ENCODE measurements at places on chromosomes 6 and 20.

- no peak for DNase-seq
Measured at GRCh38 chr20:6612606-6612923, 154.9 kb upstream of the BMP2 start.

DNA sequence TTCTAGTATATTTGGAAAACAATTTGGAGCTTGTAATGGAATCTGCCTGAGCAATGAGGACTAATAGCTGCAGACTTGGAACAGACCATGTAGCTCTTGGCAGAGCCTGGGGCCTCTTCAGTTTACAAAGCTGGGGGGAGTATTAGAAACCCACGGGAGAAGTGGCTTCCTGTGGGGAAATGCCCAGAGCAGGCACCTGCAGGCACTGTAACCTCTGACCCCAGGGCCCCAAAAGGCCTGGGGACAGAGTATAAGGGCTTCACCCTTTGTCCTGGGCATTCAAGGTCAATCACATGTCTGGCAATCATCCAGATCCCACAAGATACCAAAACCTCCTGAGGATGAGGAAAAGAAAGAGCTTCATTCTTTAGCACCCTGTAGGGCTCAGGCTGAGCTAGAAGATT, 19.4 kb downstream of the PKIG start:
- DNase-seq, result no peak

- peak; percentile 33 for DNase-seq
Measured at GRCh38 chr6:34145161-34146020, 496 bp downstream of the GRM4 start.

- no peak for DNase-seq
Measured at GRCh38 chr20:49490689-49491088, 8.2 kb upstream of the KCNB1 start.

DNA sequence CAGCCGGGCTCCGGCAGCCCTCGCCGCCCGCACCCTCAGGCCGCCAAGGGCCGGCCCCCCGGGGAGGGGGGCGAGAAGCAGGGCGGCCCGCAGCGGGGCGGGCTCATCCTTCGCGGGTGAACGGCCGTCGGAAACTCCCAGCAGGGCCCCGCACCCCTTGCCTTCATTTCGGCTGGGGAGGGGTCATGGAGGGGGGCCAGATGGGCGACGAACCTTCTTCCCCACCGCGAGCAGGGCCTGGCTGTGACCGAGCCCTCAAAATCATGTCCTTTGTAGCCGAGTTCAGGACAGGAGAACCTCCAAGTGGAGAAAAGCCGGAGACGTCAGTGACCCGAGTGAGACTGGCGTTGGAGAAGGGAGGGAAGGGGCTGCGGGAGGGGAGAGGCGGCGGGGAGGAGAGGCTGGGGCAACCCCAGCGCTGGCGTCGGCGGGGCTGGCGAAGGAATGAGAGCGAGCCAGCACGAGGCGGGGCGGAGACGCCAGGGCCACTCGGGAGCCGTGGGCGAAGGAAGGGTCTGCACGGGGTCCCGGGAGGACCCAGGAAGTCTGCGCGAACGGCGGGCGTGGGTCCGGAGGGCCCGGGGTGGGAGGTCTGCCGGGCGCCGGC, 571 bp upstream of the FOXC1 start:
- no peak for DNase-seq

DNA sequence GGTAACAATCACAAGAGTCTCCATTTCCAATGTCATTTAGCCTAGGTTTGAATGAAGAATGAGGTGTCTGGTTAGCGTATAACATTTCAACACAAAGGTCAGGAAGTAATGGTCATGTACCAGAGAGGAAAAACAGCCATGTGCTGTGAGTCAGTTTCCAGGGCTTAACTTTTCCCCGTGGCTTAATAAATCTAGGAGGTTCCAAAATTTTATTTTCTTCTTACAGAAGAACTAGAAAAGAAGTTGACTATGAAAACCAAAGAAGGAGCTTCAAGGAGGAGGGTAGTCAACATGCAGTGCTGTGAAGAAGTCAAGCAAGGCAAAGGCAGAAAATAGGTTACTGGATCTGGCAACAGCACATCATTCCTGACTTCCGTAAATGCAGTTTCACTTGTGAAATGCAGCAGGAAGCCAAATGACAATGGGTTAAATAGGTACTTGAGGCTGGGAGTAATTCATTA, 8.4 kb upstream of the GABRR2 start:
- DNase-seq, result no peak

DNA sequence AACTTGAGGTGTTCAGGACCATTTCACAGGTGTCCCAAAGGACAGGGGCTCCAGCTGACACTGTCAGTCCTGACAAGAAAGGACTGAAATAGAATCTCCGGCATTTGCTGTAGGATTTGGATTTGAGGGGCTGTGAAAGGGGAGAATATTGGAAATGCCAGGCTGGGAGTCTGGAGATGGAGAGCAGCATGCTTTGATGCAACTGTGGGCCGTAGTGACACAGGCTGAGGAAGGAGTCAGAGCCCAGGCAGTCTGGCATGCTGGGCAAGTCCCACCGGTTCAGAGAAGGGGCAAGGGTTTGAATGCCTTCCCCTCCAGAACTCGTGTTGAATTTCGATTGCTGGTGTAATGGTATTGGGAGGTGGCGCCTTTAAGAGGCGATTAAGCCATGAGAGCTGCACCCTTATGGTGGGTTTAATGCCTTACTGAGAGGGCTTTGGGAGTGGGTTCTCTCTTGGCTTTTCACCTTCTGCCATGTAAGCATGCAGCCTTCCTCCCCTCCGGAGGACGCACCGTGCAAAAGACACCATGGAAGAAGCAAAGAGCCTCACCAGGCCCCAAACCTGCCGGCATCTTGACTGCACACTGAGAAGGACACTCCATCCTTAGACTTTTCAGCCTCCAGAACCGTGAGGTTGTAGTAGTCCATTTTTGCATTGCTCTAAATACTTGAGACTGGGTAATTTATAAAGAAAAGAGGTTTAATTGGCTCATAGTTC, 9.4 kb upstream of the PYGB start:
- no peak for DNase-seq

GRCh38 chr6:34949636-34950035, 60.6 kb downstream of the ANKS1A start:
- no peak for DNase-seq

GRCh38 chr6:97524811-97525210, 241.8 kb upstream of the MMS22L start:
- no peak for DNase-seq

GRCh38 chr6:5328800-5329199, 67.5 kb downstream of the FARS2 start:
- DNase-seq, result no peak

DNA sequence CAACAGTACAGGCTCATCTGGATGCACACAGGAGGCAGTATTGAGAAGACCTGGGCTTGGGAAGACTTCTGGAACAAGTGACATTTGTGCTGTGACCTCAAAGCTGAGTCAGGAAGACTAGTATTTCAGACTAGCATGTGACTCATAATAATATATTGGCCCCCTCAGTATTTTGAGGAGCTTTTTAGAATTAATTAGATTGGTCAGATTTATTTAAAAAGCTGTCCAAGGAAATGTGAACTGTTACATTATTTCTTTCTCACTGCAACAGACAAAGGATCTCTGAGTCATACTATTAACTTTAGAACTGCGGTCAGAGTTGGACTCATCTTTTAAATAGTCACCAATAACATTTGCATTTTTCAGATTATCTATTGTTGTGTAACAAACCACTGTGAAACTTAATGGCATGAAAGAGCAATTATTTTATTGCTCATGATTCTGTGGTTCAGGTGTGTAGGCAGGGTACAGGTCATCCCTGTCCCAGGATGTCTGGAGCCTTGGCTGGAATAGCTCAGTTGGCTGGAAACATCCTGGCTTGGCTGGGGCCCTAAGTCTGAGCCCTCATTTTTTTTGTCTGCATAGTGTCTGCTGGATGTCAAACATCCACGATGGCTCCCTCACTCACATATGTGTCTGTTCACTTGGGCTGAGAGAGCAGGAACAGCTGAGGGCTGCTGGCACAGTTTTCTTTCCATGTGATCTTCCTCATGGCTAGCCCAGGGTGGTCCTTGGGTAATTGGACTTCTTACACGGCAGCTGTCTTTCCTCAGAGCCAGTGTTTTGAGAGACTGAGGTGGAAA, 46.9 kb downstream of the MAP3K4 start:
- no peak for DNase-seq

GRCh38 chr6:121430514-121431460, 4.7 kb upstream of the GJA1 start:
- no peak for DNase-seq

DNA sequence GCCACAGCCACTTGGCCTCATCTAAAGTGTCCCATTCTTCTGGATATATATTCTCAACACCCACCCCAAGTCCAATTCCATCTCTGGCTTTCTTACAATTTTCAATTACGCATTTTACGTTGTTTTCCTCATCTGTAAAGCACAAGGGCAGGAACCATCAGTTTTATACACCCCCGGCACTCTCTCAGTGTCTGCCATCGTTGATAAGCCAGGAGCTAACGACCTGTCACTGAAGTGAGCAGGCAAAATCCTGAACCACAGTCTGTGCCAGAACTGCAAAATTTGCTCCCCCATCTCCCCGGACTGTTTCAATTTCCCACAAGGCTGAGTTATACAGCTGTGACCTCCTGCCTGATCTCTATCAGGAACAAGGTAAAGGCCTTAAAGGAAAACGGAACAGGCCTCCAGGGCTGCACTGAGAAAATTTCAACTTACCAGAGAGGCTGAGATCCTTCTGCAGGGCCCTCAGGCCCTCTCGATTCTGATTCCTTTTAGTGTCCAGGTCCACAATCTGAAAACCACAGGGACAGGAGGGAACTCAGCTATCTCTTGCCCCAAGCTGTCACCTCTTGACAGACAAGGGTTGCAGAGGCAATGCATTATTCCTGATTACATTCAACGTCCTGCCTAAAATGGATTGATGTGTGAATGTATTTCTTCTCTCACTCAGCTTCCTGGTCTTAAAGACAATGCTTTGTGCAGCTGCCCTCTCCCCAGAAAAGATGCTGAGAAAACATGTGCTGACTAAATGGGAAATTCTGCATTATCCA, 1.8 kb downstream of the PDRG1 start:
- DNase-seq, result no peak

- no peak for DNase-seq
Measured at GRCh38 chr20:582204-582603, 27.9 kb downstream of the TCF15 start.

GRCh38 chr20:54154439-54154838, 19.3 kb downstream of the CYP24A1 start:
- no peak for DNase-seq

- DNase-seq, result no peak
Measured at GRCh38 chr6:47256361-47256760, 53.3 kb downstream of the TNFRSF21 start.

DNA sequence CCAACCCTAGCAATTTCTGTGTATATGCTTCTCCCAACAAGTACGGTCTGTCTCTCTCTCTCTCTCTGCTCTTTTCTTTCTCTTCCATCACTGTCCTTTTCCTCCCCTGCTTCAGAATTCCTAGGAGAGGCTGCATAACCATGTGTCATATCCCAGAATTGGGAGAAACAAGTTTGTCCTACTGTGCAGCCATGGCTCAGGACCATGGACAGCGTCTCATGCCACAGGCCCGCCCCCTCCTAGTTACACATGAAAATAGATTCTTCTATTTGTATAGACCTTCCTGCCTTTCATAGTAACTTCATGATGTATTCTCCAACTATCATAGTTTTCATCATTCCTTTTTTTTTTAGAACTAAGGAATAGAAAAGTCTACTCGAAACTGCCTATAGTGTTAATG, 98.0 kb downstream of the FNDC1 start:
- no peak for DNase-seq

DNA sequence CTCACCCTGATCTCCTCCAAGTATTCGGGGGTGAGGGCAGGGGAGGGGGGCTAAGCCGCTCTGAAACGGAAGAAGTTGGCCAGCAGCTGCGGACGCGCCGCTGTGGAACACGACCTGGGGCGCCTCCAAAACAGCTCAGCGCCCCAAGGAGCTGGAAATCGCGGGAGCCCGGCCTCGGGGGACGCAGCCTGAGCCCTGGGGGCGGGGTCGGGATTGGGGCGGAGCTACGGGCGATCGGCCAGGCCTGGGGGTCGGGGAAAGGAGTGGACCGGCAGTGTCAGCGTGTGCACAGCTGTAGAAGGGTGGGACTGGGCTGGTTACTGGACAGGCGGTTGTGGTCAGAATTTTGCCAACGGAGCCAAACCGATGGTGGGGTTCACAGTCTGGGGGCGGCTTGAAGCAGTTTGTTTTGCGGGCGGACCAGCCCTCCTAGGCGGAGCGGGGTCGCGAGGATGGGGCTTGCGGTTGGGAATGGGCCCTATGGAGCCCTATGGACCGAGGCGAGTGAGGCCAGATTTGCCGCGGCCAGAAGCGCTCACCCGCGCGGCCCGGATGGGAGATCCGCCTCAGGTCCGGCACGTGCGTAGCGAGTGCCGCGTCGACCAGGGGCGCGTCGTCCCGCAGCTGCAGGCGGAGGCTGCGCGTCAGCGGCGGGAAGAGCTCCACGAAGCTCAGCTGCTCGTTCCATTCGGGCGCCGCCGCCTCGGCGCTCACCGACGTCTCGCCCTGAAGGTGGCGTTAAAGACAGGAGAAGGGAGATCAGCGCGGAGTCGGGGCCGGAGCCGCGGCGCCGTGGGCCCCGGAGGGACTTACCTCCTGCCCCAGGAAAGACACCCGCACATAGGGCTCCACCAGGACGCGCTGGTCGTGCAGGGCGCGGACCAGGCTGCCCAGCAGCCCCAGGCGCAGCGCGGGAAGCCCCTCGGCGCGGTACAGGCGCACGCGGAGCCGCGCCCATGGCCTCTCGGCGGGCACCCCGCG, 14.3 kb upstream of the SPAG4 start:
- peak; percentile 69 for DNase-seq

Data from stimulated activated CD4-positive, alpha-beta T cell treated with anti-CD3 and anti-CD28 coated beads, Interleukin-1b, Interleukin-23, amount 100 ng/mL, for 4 hours (primary cell).